ENCODE measurements at places on chromosomes 16 and 17. TPM values are rescaled to one million over a fixed set of nuclear protein-coding genes. Genes with fewer than 3 reads are reported as not detected.

GRCh38 chr16:1972490-1972877 lies 631 bp downstream of the TBL3 start:
- peak; percentile 12 for ATAC-seq

DNA sequence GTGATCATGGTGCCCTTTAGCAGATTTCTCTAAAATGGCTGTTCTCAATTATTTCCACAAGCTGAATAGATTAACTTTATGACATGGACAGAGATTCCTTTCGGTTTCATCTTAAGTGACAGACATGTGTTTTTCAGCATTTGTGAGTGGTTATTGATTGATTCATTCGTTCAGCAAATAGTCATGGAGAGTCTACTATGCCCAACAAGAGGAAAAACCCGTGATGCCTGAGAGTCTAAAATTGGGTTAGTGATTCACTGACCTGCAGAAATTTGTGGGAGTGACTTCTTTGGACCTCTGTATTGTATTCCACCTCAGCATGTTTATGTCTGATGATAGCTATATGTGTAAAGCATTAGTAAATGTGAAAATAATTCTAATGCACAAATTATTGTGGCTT lies 28.0 kb upstream of the DUSP14 start:
- ATAC-seq, result no peak

GRCh38 chr17:62723842-62724241 lies 84.3 kb downstream of the MARCHF10 start:
- ATAC-seq, result peak; percentile 82

- ATAC-seq, result no peak
These were observed 322.5 kb downstream of the CDH8 start for GRCh38 chr16:61713787-61714186.

GRCh38 chr17:79117905-79118487 lies 43.4 kb downstream of the ENGASE start:
- ATAC-seq, result no peak

GRCh38 chr17:69404399-69404798 lies 10.1 kb upstream of the MAP2K6 start:
- ATAC-seq, result no peak

GRCh38 chr17:82324566-82325285 lies 7.3 kb upstream of the CD7 start:
- no peak for ATAC-seq

DNA sequence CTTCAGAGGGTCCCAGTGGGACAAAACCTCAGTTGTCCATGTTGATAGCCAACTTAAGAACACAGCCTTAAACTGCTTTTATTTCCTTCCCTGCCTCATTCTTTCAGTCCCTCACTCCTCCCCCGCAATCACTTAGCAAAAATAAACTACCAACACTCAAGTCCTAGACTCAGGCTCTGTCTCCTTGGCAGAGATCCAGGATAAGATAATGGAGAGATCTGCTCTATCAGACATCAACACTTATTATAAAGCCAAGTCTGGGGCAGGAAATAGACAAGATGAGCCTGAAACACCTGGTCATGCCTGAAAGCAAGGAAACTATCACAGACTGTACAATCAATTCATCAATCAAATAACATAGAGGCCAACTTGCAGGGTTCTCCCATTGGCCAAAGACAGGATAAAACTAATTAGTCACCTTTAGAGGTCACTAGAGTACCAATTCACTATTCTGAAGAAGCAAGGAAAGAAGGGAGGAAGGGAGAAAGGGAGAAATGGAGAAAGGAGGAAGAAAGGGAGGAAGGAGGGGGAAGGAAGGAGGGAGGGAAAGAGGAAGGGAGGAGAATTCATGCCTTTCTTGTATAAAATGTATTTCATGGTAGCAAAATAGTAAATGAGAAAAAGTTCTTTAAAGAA lies 15.7 kb downstream of the HYDIN start:
- no peak for ATAC-seq

GRCh38 chr17:78970834-78971755 lies 8.6 kb downstream of the LGALS3BP start:
- ATAC-seq, result peak; percentile 22

- ATAC-seq, result no peak
These were observed 592.3 kb downstream of the TMEM114 start for GRCh38 chr16:7997966-7998365.

GRCh38 chr16:72049110-72049509 lies 5.2 kb upstream of the HP start:
- ATAC-seq, result no peak

GRCh38 chr17:39231591-39232551 lies 6.1 kb upstream of the STAC2 start:
- ATAC-seq, result peak; percentile 55

- ATAC-seq, result peak; percentile 75
These were observed 1.5 kb upstream of the NPTX1 start for GRCh38 chr17:80477647-80478478.

DNA sequence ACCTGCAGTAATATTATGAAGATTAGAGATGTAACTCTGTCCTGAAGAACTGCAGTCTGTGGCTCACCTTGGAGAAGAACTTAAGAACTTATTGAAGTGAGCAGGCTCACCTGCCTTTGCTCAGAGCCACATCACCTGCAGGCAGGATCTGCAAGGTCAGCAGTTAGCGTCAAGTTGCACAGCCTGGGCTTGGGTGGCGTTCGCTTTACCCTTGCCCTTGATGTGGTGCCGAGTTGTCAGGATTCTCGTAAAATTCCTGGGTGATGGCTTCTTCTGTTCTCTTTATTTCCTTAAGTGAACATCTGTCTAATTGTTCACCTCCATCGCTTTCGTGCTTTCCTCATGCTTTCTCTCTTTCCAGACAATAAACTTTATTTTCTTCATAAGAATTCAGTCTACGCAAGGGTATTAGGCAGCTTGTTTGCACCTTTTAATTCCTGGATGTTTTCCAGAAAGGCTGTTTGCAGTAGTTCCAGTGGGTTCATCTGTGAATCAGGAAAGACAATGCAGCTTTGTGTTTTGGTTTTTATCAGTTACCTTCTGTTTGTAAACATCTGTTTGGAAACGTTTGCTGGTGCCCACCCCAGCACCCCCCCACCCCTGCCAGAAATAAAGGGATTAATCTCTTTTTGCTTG lies 254.3 kb downstream of the WWOX start:
- no peak for ATAC-seq

- ATAC-seq, result no peak
These were observed 80.3 kb downstream of the MRTFB start for GRCh38 chr16:14151256-14152030.

- peak; percentile 57 for ATAC-seq
These were observed 4.9 kb upstream of the NDRG4 start for GRCh38 chr16:58494981-58495520.

- no peak for ATAC-seq
These were observed 68.1 kb upstream of the IRX5 start for GRCh38 chr16:54862529-54862928.

DNA sequence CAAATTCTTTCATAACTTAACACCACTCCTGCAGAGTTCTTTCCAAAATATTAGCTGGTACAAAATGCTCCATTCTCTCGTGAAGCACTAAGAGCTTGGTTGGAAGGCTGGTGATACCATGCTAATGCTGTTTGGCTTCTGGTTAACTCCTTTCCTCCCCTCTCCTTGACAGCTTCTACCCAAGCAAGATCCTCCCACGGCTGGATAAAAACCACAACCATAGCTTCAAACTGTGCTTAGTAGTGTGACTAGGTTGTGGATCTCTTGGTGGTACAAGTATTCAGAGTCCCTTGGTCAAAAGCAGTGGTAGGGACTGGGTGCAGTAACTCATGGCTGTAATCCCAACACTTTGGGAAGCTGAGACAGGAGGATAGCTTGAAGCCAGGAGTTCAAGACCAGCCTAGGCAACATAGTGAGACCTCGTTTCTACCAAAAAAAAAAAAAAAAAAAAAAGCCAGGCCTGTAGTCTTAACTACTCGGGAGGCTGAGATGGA lies 2.3 kb downstream of the PHAF1 start:
- ATAC-seq, result no peak

DNA sequence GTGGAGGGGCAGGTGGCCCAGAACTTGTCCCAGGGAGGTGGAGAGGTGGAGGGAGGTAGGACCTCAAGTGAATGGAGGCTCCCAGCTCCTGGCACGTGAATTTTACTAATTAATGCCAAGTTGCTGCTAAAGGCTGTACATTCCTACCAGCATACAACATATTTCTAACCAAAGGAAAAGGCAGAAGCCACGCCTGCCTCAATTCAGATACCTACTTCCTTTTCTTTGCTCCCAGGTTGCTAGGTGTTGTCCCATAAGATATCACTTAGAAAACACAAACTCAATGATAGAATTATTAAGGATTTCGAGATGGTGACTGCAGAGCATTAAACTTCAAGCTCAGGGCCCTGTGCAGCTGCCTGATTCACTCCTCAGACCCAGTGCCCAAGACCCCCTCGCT lies 20.5 kb upstream of the SMPD3 start:
- ATAC-seq, result no peak

DNA sequence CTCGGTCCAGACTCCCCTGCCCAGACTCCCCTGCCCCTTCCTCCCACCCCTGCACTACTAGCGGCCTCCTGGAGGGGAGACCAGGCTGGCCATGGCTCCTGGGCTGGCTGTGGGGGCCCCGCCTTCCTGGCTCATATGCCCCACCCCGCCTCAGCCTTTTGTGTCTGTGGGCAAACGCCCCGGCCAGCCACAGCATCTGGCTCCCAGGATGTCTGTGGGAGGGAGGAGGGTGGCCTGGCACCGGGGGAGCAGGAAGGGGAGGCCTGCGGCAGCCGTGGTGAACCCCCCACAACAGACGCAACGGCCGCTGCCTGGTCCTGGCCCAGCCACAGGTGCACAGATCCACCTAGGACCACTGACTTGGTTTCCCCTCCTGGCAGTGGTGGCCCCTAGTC lies 32.9 kb downstream of the BAHCC1 start:
- ATAC-seq, result no peak

- no peak for ATAC-seq
These were observed 1.1 kb downstream of the NAA38 start for GRCh38 chr17:7856011-7856810.

DNA sequence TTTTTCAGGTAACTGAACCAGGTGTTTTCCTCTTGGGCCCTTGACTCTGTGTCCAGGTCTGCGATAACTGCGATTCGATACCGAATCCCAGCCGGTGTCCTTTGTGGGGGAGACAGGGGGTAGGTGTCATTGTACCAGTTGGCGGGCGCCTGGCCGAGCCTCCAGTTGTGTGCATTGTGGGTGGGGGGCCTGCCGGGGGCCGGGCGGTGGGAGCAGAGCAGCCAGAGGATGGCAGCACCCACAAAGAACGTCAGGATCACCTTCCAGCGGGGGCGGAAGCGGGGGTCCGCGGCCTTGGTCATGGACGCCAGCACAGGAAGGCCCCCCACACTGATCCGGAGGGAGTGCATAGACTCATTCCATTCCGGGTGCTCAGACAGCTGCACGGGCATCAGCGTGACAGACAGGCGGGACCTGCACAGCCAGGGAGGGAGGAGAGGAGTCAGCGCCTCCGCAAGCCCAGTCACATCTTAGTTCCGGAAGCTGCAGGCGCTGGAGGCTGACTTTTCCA lies 12.3 kb downstream of the CANT1 start:
- ATAC-seq, result no peak

DNA sequence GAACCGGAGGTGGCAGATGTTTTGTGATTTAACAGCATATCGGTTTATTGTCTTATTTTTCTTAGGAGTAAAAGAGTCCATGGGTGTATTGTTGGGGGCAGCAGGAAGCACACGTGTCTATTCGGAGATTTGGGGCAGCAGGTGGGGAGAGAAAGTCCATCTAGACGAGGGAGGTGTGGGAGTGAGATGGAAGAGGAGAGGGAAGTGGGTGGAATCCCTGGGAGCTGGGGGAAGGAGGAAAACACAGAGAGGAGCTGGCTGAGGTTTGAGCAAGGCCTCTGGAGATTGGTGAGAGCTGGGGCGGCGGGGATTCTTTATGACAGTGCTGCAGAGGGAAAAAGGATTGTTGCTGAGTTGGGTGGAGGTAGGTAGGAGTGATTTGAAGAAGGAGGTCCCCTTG lies 72.1 kb downstream of the PRKCB start:
- ATAC-seq, result no peak

DNA sequence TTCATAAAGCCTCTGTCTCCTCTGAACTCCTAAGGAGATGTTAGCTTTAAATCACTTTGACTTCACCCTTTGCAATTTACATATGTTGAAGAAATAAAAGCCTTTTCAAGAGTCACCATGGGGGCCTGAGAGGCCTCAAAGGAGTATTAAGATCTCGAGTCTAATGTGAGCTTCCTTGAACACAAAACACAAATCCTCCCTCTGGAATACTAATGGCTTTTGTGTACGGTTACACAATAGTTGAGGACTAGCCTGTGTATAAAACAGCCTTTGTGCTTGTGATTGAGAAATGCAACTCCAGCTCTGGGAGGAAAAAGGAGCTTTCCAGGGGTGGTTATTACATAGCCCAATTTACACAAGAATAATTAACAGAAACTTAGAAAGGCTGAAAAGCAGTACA lies 1140.2 kb downstream of the CDH11 start:
- ATAC-seq, result no peak

DNA sequence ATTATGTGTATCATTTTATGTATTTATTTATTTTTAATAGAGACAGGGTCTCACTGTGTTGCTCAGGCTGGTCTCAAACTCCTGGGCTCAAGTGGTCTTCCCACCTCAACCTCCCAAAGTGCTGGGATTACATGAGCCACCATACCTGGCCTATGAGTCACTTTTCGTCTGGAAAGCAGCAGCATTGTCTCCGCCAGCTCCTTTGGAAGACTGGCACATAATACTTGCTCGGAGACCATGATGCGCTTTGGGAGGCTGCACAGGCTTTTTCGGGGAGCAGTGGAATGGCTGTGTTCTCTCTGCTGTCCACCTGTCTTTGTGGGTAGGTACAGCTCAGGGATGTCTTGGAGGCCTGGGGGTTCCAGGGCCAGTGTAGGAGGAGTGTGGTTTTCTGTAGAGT lies 102.2 kb downstream of the AATF start:
- no peak for ATAC-seq

The SGCA gene
- total RNA-seq, result 2.5 TPM

The SPN gene
- total RNA-seq, result 0.57 TPM

The KLHL10 gene
- 0.27 TPM for total RNA-seq

The TM4SF5 gene
- total RNA-seq, result not detected

The TRPV3 gene
- 2.0 TPM for total RNA-seq

The KRT9 gene
- total RNA-seq, result 0.13 TPM

The ACE gene
- total RNA-seq, result 4.6 TPM

The NSRP1 gene
- 35.3 TPM for total RNA-seq

The KRTAP4-4 gene
- not detected for total RNA-seq

The KRTAP2-3 gene
- total RNA-seq, result not detected
